SJSA1 (cell line): ENCODE measurements at places on chromosomes 2 and 18.

- no peak for DNase-seq
Observed at GRCh38 chr18:52367953-52368742, 28.2 kb downstream of the DCC start.

DNA sequence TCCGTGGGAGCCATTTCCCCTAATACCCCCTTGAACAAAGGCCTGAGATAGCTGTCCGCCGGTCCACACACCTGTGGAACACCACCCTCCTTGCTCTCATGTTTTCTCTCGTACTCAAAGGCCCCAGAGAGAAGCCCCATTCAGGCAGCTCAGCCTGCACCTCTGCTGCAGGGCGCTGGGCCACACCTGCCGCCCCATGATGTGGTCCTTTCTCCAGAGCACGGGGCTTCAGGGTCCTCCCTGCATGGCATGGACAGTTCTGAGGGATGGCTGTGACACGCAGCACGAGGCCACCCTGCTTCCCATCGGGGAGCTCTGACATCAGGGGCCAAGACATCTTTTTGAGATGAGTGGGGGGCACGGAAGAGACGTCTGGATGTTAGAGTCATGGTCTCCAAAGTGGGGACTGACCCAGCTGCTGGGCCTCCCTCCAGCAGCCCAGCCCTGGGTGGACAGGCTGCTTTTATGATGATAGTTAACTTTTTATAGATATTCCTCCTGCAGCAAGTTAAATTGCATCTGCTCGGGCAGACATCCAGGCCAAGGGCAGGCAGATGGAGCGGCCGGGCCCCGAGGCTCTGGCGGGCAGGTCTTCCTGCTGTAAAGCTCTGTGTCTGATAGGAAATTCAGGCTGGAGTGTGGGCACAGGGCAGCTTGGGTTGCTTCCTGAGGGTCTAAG, 56.7 kb downstream of the SDC1 start:
- DNase-seq = no peak

- DNase-seq = no peak
Observed at GRCh38 chr18:3689986-3690763, 240.2 kb downstream of the TGIF1 start.

DNA sequence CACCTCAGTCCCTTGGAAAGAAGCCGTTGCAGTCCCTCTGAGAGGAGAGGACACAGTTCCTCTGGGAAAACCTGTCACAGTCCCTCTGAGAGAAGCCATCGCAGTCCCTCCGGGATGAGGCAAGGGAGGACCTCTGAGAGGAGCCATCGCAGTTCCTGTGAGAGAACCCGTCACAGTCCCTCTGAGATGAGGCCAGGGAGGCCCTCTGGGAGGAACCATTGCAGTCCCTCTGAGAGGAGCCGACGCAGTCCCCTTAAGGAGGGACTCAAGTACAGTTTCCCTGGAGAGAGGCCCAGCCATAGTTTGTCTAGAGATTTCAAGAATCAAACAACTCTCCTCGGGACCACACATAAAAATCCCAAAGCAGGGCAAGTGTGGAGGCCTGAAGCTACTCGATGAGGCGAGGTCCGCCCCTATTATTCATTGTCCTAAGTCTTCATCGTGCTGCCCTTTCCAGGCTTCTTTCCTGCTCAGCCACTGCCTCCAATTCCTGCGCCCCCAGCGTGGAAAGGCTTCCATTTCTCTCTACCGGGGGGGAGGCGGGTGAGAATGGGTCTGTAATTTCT, 630 bp upstream of the ZNF512 start:
- DNase-seq = peak; percentile 5

DNA sequence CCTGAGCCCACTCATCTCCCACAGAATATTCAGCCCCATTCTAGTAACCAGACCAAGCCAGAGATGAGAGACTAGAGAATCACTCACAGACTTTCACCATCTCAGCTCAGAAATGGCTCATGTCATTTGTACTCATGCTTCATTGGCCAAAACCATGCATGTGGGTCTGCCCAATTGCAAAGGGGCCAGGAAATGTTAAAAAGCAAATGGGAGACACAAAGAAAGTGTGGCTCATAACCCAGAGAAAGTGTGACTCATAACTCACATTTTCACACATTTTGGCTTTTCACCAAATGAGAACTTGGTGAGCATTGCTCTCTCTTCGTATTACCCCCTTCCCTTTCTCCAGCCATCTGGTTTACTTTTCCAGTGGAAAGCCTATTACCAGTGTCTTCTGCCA, 66.2 kb downstream of the MDH1 start:
- DNase-seq = no peak

- no peak for DNase-seq
Observed at GRCh38 chr2:36369163-36369562, 13.6 kb downstream of the CRIM1 start.

DNA sequence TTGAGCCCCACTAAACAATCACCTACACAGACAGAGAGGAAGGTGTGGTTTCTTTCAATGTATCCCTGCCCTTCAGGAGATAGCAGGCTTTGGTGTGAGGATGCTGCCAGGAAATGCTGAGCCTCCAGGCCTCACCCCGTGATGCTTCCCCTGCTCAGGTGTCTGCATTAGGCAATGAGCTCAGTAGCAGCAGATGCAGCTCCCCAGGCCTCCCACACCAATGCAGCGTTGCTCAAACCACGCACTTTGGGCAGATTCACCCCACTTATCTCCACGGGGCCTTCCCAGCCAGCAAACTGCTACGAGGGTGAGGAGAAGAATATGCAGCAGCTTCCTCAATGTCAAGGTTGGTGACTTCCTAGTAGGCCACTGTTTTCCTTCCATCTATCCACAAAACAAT, 229.3 kb upstream of the PXDN start:
- no peak for DNase-seq

- no peak for DNase-seq
Observed at GRCh38 chr2:113979191-113980128, 89.6 kb downstream of the ACTR3 start.
